ENCODE measurements at places on chromosomes 2 and 18. TPM values are rescaled to one million over a fixed set of nuclear protein-coding genes. Genes with fewer than 3 reads are reported as not detected.

HOXD4 gene
- total RNA-seq = 0.61 TPM

MC4R gene
- total RNA-seq = not detected

NCKAP5 gene
- 0.83 TPM for total RNA-seq

CREG2 gene
- total RNA-seq = 8.8 TPM

ARHGEF33 gene
- total RNA-seq = 0.02 TPM

SDC1 gene
- 194 TPM for total RNA-seq

FANCL gene
- 27.6 TPM for total RNA-seq

BCS1L gene
- total RNA-seq = 45.5 TPM

SLC11A1 gene
- total RNA-seq = 0.08 TPM

TMEM169 gene
- 0.38 TPM for total RNA-seq

GLB1L gene
- 6.9 TPM for total RNA-seq

ERFE gene
- 8.1 TPM for total RNA-seq

TEX44 gene
- not detected for total RNA-seq

C2orf80 gene
- not detected for total RNA-seq
